ENCODE measurements at places on chromosomes 7 and 10.

DNA sequence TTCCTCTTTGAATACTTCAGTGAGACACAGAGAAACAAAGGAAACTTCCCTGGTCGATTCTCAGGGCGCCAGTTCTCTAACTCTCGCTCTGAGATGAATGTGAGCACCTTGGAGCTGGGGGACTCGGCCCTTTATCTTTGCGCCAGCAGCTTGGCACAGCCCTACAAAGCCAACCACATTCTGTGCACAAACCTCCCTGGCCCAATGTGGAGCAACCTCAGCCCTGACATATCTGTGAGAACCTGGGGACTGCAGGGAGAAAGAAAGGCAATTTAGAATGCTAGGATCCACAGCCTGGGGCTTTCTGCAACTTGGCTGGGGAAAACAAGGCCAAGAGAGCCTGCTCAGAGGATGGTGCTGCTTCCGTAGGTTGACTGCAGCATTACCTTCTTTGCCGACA, 63.5 kb upstream of the PRSS58 start:
- no peak for DNase-seq

DNA sequence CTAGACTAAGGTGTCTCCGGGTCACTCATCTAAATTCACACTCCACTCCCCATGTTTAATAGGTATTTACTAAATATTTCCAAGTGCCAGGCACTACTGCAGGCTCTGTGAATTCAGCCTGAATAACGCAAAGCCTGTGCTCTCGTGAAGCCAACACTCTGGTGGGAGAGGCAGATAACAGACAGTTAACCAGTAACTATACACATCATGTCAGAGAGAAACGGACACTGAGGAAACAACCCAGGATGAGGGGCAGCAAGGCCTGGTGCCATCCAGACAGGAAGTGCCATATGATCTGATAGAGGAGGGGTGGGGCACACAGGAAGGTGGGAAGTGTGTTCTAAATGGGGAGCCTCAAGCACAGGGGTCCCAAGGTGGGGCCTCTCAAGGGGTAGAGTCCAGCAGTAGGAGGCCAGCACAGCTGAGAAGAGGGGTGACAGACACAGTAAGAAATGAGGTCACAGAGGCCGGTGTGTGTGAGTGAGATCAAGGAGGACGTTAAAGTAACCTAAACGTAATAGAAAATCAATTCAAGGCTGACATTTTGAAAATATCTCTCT, 85.3 kb downstream of the LARP4B start:
- no peak for DNase-seq

DNA sequence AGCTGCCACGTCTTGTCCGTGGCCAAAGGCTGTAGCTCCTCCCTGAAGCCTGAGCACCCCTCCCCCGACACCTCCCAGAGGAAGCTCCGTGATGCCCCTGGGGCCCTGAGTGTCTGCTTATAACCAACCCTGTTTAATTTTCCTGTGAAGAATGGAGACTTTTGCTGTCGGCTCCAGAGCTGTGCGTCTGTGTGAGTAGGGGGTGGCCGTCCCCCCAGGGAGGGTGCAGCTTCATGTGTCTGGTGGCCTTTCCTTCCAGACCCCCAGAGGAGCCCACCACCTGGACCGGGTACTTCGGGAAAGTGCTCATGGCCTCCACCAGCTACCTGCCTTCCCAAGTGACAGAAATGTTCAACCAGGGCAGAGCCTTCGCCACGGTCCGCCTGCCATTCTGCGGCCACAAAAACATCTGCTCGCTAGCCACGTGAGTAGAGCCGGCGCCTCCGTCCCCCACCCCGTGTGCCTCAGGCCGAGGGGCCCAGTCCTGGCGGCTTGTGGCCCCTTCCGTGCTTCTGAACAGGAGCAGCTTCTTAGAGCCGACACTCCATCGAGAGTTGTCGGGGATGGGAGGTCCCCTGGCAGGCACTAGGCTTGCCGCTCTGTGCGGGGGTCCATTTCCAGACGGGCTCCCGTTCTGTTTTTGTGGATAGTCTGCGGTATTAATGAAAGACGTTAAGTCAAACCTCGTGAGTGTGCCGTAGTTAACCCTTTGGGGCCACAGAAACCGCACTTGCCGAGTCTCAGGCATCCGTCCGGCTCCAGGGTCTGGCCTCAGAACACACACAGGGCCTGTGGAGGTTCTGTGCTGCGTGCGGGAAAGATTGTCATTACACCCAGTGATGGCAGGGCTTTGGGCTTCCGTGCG, 37.1 kb downstream of the WIPI2 start:
- no peak for DNase-seq

- DNase-seq = no peak
Measured at GRCh38 chr7:80940539-80941207, 21.8 kb upstream of the SEMA3C start.

GRCh38 chr7:43511029-43511428, 71.9 kb upstream of the STK17A start:
- DNase-seq = no peak

GRCh38 chr10:125840955-125841354, 17.6 kb downstream of the BCCIP start:
- no peak for DNase-seq

DNA sequence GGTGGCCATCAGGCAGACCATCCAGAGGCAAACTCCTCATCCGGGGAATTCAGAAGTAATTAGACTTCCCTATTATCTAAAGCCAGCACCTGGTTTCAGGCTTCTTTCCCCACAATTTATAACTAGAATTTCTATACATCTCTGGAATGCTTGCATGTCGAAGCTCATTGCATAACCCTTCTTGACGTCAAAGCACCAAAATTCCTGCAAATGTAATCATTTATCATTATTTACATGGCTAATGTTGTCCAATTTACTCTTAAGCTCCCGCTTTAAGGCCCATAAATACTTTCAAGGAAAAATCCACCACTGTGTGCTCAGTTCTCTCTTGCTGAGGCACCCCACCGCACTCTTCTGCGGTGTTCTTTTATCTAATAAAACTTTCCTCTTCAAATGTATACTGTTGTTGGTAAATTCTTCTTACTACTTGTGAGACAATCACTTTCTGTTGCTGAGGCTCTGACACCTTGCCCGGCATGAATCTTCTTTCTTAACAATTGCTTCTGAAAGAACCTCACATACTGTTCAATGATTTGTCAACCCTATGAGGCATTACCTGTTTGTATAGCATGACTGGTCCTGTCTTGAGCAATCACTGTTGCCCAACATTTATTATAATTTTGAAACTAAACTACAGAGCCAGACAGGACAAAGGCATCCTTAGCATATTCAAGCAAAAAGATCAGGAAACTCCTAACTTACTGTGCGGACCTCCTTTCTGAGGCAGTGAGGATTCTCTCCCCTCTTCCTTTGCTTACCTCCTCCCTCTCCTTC, 17.4 kb upstream of the GPR141 start:
- DNase-seq = no peak
